ENCODE measurements at places on chromosomes 2 and 18.

DNA sequence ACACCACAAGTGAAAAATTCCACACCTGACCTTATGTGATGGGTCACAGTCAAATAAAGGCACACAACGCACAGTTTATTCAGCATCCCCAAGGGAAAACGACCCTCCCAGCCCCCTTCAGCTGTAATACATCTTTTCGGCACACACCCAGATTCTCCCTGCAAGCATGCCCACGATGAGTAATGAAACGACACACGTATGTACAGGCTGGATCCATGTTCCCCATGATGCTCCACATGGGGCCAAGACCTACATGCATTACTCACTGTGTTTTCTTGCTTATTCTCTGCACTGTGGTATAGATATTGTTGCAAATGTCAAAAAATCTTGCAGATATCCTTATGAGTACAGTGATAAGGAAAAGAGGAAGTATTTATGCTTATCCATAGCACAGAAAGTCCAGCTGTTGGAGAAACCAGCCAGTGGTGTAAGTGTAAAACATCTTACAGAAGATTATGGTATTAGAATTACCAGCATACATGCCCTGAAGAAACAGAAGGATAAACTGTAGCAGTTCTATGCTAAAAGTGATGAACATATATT lies 32.5 kb upstream of the SGPP2 start:
- DNase-seq, result no peak

- no peak for DNase-seq
Measured at GRCh38 chr2:217166241-217166850, 306.5 kb upstream of the TNP1 start.

GRCh38 chr18:78390348-78390951 lies 589.2 kb upstream of the SALL3 start:
- no peak for DNase-seq

DNA sequence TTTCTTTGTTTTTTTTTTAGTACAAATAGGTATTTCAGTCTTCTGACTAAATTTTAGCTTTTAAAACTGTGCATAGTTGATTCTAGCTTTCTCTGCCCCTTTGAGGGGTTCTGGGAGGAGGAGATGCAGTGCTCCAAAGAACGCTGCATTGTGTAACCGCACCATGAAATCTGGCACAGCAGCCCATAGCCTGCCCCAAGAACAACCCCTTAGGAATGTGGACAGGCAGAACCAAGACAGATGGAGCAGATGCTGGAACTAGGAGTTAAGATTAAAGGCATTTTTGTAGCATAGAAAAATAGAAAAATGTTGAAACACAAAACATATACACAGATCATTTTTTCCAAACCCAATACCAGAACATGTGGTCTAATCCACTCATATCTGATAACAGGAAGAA lies 187.5 kb downstream of the SCG2 start:
- no peak for DNase-seq

DNA sequence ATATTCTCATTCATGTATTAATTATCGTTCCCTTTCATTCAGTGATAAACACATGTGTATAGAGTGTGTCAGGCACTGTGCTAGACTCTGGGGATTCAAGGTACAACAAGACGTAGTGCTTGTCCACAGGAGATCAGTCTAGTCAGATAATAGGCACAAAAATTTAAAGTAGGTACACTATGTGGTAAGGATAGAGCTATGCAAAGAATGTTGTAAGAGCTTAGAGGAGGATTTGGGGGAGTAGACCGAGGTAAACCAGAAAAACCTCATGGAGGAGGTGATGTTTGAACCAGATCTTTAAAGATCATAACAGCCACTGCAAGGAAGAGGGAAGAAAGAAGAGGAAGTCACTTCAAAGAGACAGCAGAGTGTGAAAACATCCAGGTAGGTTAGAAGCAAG lies 256.9 kb upstream of the DDX18 start:
- DNase-seq, result no peak

DNA sequence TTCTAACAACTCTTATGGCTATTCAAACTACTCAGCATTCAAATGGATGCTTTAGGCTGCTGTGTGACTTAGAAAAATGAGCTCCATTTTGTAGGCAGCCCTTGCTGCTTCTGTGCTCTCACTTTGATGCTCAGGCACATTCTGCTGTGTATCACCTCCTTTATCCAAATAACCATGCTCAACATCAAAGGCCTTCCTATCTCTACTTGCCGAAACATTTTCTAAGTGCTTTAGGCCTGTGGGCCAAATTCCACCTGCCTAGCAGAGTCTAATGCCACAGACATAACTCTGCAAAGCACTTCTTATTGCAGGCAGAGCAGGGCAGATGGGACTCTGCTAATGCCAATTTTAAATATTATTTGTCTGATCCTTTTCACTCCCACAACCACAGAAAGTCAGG lies 397.4 kb downstream of the RND3 start:
- DNase-seq, result no peak

DNA sequence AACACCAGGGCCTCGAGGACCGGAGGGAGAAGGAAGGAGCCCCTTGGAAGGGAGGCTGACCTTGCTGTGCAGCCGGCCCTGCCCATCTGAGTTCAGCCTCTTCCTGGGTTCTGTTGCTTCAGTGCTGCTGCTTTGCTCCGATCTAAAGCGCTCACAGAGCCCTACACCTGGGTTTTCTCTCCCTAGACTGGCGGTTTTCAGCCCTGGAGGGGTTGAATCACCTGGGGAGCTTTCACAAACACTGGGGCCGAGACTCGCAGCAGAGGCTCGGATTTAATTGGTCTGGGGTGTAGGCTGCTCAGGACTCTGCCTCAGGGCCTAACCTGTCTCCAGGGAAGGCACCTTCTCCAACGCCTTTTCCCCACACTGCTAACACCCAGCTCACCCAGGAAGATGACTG lies 40.9 kb upstream of the SMAD7 start:
- no peak for DNase-seq

GRCh38 chr2:3899536-3900155 lies 196.3 kb downstream of the DCDC2C start:
- no peak for DNase-seq

DNA sequence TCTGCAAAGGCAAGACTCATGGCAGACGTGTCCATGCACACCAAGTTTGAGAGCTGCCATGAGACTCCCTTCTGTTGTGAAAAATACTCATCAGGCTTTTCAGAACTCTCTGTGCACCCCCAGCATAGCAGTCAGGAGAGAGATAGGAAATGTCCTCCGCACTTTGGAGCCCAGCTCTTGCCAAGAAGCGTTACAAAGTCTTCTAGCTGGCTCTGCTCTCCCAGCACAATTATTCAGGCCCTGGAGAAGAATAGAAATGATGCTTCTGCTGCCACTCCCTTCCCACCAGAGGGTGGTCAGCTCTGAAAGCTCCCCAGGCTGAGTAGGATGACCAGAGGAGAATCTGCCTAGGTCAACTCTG lies 594.4 kb upstream of the ID2 start:
- no peak for DNase-seq

DNA sequence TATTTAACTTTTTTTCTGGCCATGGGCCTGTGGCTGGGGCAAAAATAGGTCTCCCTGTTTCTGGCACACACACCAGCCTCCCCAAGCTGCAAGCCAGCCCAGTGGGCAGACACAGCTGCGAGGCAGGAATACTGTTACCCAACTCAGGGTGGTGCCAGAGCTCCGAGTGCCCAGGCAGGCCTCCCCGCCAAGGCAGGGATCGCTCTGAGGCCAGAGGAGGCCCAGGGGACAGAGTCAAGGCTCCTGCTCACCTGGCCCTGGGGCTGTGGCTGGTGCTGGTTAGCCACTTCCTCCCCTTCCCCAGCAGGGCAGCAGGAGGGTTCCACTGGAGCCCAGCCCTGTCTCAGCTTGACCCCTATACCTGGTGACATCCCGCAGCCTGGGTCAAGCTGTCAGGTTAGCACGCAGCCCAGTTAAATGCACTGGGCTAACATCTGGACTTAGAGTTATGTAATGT lies 67.1 kb upstream of the EPAS1 start:
- no peak for DNase-seq

DNA sequence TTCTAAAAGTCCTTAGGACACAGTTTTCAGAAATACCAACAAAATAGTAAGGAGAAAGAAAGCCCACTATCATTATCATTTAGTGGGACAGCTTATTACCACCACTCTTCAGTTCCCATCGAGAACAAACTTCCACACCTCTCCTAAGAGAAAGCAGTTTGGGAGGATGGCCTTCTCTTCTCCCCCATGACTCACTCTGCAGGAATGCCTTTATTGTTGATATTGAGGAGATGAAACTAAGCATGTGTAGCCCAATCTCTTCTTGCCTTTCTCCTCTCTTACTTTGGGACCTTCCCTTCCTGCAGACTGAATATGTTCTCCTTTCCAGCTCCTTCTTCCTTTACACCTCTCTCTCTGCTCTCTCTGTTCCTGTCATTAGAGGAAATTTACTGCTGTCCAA lies 30.0 kb upstream of the ERMN start:
- no peak for DNase-seq

GRCh38 chr2:32262105-32262504 lies 2.6 kb downstream of the NLRC4 start:
- no peak for DNase-seq

Data from stimulated activated CD8-positive, alpha-beta memory T cell treated with anti-CD3 and anti-CD28 coated beads, Interleukin-4, amount 100 ng/mL, for 1 hour (primary cell).